RWPE1 (cell line): ENCODE measurements at places on chromosomes 5 and 9.

- DNase-seq, result no peak
These were observed 102.1 kb upstream of the RANBP3L start for GRCh38 chr5:36403632-36404311.

- DNase-seq, result no peak
These were observed 26.5 kb downstream of the NANS start for GRCh38 chr9:98083061-98083501.

GRCh38 chr9:27599870-27600238 is 26.6 kb upstream of the C9orf72 start:
- no peak for DNase-seq

- DNase-seq, result no peak
These were observed 35.9 kb upstream of the IRX4 start for GRCh38 chr5:1918488-1919208.

DNA sequence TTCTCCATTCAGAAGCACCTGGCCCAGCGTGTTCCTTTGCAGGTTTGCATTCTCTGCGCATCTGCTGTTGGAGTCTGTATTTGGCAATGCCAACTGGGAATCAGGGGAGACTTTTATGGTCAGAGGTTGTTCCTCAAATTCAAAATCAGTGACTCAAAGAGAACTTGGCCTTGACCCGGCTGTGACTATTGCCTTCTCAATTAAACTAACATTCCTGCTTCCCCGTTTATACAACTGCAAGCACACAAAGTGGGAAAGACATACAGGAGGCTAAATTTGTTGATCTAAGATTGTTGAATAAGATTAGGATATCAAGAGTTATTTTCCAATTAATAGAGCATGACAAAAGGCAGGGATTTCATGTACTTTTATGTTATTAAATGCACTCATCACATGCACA is 402.4 kb upstream of the IRX2 start:
- no peak for DNase-seq

DNA sequence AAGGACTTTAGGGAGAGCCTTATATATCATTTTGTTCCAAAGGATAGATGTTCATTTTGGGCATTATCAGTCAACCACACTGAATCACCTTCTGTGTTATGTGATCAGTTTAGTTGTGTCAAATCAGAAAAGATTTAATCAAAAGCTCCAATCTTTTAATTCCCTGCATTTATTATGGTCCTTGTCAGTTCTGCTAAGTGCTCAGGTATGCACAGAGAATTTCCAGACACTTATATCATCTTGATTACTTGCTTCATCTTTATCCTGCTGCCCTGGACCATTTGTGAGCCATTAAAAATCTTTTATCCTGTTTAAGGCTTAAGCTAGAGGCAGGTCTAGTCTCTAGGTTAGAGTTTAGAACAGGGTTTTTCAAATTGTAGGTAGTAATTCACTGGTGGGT is 179.1 kb downstream of the CWC27 start:
- DNase-seq, result no peak

- DNase-seq, result no peak
These were observed 55.8 kb upstream of the RANBP3L start for GRCh38 chr5:36357391-36357975.

DNA sequence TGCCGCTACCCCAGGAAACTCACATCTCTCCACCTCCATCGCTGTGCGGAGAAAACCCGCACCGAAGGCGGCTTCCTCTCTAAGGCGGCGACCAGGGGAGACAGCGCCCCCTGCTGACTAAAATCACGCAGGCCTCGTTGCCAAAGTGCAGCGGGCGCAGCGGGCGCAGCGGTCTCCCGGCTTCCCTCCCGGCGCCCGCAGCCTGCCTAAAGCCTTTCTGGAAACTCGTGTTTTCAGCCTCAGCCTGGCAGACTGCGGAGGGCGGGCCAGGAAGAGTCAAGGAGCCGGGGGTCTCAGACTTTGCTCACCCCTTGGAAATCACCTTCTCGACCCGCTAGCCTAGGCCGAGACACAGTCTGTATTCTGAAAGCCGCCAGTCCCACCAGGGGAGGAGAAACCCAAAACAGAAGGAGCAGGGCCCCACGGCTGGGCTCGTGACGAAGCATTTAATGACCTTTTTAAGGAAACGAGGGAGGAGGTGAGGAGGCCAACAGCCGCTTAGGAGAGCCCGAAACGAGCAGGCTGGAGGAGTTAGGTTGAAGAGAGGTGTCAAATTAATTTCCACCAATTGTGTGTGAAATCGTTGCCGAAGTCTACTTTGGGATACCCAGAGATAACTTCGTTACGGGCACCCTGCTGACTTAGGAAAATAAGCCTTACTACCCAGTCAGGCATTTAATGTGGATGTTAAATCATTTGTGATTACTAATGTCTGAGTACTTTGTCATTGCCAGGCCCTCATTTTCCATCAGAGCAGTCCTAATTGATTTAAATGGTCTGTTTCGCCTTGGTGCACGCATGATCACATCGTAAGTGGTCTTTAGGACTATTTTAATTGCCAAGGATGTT is 7.3 kb upstream of the FOXB2 start:
- no peak for DNase-seq

DNA sequence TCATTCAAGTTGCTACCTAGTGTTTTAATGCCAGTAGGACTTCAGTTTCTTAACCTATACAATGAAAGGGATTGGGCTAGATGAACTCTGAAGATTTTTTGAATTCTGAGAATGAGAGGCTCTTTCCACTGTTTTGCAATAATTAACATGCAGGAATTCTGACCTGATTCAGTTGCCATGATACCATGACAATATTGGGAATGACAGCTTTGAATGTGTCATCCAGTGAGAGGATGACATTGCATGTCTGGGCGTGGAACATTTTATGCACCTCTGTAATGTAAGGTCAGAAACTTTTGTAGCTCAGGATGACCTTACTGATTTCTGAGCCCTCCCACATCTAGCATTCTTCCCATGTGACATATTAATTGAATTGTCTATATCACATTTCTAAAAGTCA is 30.6 kb upstream of the SPINK5 start:
- DNase-seq, result peak; percentile 62

GRCh38 chr9:17865881-17866280 is 287.0 kb downstream of the SH3GL2 start:
- DNase-seq, result no peak

DNA sequence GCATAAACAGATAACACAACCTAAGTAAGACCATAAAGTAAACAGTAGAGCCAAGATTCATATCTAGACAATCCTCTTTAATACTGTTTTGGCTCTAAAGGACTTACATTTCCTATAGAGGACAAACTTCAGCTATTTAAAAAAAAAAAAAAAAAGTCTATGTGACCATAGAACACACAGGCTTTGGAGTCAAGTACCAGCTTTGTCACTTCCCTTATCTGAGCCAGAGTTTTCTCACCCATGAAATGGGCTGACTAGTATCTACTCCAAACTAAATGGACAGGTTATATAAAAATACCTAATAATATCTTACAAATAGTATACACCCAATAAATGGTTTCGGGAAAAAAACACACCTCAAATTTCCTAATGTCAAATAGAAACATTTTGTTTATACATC is 81.3 kb downstream of the STRBP start:
- no peak for DNase-seq

- no peak for DNase-seq
These were observed 432.6 kb downstream of the CAAP1 start for GRCh38 chr9:26459959-26460358.

GRCh38 chr5:175547842-175548241 is 69.5 kb downstream of the SFXN1 start:
- DNase-seq, result no peak

DNA sequence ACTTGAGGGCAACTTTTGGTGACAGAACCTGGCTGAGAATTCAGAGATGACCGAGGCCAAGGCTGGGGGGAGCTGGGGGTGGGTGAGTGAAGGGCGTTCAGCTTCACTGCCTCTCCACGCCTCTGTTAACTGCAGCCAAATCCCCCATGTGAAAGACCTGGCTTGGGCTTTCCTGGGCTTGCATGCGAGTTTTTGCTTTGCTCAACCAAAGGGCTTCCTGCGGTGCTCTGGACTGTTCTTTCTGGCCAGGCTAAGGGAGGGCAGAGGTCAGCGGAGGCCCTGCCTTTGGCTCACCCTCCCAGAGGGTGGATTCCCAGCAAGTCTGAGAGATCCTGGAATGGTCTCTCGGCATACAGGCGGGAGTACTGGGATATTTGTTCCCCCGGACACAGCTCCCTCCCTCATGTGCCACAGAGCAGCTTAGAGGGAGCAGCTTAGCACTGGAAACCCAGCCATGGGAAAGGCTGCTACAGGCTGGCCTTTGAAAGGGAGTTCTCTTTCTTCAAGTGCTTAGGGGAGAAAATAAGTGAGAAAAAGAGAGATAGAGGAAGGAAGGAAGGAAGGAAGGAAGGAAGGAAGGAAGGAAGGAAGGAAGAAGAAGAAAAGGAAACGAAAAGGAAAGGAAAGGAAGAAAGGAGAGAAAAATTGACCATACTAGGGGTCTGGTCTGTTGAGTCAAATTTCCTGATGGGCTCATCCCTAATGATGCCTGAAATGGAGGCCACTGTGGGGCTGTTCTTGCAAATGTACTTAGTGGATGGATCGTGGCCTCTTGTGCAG is 158.8 kb downstream of the FGF18 start:
- no peak for DNase-seq

DNA sequence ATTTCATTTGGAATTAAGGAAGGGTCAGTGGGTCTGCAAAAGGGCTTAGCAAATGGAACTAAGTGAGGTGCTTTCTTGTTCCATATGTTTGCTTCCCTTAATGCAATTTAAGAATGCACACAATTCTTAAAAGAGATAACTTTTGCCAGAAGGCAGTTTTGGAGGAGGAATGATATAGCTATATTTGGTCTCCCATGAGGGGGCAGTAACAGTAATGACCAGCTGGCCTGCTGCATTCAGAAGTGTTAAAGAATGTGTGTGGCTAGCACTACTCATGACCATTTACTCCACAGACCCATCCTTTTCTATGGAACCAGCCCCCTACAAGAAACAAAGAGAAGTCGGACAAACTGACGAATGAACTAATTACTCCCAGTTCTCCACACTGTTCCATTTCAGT is 638.9 kb downstream of the RAB3C start:
- no peak for DNase-seq

GRCh38 chr5:158637039-158637438 is 462.7 kb downstream of the EBF1 start:
- no peak for DNase-seq

GRCh38 chr9:94867842-94868312 is 141.4 kb downstream of the AOPEP start:
- peak; percentile 80 for DNase-seq

DNA sequence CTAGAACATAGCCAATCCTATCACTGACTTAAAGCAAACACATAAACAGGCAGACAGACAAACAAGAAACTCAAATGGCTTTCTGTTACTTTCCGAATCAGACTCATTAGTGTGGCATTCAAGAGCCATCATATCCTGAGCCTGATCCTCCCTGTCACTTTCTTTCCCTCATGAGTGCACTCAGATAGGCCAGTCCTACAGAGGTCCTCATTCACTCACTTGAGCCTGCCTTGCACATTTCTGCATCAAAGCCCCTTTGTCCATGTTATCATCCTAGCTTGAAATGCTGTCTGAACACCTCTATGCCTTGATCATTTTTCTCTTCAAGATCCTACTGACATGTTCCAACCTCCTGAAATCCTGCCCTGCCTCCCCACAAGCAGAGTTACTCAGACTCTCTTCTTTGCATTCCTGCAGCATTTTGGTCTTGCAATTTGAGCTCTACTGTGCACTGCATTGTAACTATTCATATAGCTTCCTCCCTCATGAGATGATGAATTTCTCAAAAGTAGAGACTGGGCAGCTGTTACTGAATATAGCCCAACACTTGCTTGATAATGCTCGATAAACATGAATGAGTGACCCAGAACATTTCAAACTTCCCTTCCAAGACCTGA is 126.9 kb downstream of the PALM2AKAP2 start:
- no peak for DNase-seq

GRCh38 chr9:109745335-109746283 is 34.4 kb upstream of the PALM2AKAP2 start:
- DNase-seq, result no peak

DNA sequence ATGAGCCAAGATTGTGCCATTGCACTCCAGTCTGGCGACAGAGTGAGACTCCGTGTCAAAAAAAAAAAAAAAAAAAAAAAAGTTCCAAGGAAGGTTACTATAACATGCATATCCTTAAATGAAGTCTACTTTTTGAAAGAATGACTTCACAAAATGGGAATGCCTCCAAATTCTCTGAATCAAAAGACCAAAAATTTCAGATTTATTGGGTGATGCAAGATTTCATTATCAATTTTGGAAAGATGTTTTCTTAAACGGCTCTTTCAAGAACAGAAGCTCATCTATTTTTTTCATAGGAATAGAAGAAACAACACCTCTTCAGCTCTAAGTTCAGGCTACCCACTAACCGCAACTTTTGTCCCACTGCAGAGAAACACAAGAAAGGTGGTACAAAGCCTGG is 69.9 kb downstream of the AUH start:
- no peak for DNase-seq

DNA sequence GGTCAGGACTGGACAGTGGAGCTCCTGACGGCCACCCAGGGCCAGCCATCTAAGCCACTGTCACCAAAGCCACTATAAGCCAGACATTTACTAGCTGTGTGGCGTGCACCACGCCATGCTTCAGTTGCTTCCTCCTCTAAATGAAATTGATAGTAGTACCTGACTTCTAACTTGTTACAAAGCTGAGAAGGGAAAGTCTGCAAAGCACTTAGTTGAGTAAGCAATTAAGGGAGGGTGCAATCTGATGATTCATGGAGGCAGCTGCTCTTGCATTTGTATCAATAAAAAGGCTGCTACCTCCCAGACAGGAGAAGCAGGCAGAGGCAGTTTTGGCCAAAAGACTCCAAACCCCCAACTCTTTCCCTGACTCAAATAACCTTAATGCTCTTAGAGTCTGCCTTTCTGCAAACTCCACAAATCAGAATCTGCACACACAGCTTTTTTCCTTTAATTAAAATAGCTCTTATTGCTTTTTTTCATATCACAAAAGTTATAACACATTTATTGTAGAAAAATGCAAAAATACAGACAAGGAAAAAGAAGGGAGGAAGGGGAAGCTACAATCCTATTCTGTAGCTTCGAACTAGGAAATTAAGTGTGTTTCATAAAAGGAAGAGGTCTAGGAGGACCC is 19.3 kb upstream of the RAPGEF1 start:
- peak; percentile 49 for DNase-seq

DNA sequence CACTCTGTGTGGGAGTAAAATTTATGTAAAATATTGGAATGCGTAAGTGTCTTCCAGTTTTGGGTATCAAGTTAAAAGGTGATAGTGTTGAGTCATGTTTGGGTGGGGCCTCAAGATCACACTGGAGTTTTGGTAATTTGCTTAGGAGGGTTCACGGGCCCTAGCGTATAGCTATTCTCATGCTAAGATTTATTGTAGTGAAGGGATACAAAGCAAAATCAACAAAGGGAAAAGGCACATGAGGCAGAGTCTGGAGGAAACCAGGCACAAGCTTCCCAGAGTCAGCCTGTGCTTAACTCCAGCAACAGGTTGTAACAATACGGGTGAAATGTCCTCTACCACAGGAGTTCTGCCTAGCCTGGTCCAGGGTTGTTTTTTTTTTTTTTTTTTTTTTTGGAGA is 20.2 kb downstream of the HSPA4 start:
- no peak for DNase-seq

GRCh38 chr5:91438871-91439270 is 55.8 kb upstream of the ARRDC3 start:
- peak; percentile 14 for DNase-seq
